Frontal cortex (tissue), 4 donors: ENCODE measurements at places on chromosomes 13 and 19. TPM values are rescaled to one million over a fixed set of nuclear protein-coding genes. Genes with fewer than 3 reads are reported as not detected.

Gene CYP2S1
- 0.41 TPM for total RNA-seq

Gene RAB3D
- 21.6 TPM for total RNA-seq

Gene MBNL2
- total RNA-seq: 26.5 TPM

Gene TLE5
- 97.4 TPM for total RNA-seq

Gene TGFBR3L
- not detected for total RNA-seq

Gene SCN1B
- total RNA-seq: 0.82 TPM

Gene ZNF578
- total RNA-seq: 36.3 TPM

Gene PRSS57
- not detected for total RNA-seq

Gene VPS36
- 51.4 TPM for total RNA-seq

Gene ZNF763
- total RNA-seq: 4.5 TPM

Gene EXOC3L2
- total RNA-seq: not detected

Gene RNF225
- total RNA-seq: not detected

Gene FFAR2
- total RNA-seq: under 0.01 TPM

Gene NAPSA
- not detected for total RNA-seq

Gene ZNF615
- total RNA-seq: 26.5 TPM

Gene KIR3DL2
- not detected for total RNA-seq

Gene KIR3DL1
- not detected for total RNA-seq

Gene PRR20C
- total RNA-seq: not detected

Gene OR7A5
- total RNA-seq: not detected
